Stimulated activated CD4-positive, alpha-beta T cell treated with anti-CD3 and anti-CD28 coated beads, Interleukin-4, amount 100 ng/mL, for 1 hour (primary cell): ENCODE measurements at places on chromosomes 1 and 21.

DNA sequence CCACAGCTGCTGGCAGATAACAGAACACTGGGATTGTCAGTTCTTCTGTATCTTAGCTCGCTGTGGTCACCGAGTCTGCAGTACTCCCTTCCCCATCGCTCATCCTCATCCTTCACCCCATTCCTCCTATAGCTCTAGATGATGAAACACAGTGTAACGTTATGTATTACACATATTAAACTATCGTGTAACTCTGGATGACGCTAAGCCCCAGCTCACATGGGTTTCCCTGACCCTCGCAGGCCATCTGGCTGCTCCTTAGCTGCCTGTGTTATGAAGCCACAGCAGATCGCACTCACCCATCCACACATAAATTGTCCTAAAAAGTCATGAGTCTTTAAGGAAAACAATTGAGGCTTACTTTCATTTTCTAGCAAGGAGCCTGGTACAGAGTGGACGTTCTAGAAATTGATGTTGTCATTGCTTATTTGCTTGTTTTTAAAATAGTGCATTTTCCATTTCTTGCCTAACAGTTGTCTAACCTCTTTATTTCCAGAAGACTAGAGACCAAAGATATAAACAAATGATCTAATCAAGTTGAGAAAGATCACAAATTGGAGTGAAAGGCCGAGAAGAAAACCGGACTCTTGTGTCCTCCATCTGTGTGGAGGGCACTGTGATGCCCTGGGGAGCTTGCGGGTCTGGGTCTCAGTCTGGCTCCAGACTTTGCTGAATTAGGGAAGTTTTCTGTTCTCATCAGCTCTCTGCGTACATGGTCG is 24.3 kb upstream of the PCP4 start:
- no peak for DNase-seq

DNA sequence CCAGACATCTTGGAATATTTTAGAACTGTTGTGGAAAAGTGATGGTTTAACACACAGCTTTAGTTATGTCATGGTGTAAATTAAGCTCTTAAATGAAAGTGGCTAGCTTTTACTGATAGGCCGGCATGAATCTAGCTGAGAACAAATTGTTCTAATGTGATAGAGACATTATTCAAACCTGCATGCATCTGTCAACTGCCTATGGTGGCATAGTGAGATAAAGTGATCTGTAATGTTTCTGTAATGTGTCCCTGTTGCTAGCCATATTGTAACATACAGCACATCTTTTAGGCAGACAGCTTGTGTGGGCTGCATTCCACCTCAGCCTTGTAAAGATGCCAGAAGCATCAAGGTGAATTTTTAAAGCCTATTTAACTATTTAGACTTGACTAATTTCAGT is 16.0 kb downstream of the LRIG2 start:
- no peak for DNase-seq

DNA sequence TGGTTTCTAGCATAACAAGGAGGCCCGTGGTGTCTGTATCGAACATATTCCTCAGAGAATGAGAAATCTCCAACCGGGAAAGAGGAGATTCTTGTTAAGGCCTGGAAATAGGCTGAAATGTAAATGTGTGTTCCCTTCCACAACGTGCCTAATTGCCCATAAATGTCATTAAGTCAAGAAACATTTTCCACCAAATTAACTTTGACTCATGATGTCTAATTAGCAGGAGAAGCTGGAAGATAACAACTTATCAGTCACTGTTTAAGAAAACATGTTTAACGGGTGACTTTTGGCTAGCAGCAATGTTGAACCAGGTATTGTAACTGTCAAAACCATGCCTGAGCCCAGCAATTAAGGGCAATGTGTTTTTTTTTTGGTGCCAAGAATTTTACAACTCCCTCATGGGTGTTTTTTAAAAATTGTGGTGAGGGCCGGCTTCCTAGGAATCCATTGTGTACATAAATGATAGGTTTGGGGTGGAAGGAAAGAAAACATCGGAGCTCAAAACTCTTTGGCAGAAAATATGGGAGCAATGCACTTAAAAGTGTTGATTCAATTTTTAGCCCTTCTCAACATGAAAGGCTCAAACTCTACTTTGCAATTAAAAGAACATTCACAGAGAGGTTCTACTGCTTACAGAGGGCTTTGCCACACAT is 67.0 kb downstream of the OLIG1 start:
- no peak for DNase-seq

DNA sequence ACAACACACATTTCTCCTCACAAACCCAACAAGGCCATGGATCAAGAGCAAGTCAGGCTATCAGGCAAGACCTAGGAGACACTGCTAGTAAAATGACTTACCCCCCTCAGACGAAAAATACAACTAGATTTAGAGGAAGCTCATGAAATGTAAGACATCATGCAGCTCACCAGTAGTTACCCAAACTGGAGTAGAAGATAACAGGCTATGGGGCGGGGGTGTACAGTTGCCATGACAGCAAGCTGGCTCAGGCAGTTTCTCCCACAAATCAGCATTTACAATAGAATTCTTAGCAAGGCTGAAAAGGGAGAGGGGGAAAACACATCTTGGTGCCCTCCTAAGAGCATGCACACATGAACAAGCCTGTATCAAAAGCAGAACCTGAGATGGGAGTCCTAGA is 13.9 kb downstream of the TPM3 start:
- DNase-seq: peak; percentile 31

DNA sequence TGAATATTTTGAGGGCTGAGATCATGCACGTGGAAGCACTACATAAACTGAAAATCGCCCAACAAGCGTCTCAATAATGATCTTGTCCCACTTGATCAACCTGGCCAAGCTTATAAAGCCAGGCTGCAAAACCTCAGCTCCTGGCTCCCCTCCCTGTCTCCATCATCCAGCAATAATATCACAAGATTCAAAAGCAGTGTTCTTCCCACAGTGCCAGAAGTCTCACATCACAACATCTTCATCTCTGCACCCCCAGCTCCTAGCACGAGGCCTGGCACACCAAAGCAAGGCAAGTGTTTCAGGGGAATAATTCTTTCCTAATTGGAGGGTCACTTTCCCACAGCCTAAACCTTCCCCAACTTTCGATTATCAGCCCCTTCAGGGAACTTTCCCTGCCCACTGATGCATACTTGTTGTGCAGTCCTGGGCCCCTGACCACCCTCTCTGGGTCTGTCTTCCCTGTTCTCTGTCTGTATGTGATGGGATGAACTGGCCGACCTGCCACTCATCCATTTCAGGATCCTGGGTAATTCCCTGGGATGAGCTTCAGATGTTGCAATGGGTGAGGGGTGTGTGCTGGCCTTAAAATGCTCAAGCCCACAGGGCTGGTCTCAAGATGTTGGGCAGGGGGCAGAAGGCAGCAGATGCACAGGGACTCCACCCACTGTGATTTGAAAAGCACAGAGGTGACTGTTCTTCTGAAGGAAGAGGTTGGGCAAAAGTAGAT is 129.0 kb downstream of the DMRTB1 start:
- no peak for DNase-seq

GRCh38 chr1:21175670-21176581 is 771 bp downstream of the EIF4G3 start:
- DNase-seq: peak; percentile 52

- DNase-seq: no peak
Observed at GRCh38 chr21:34535886-34536285, 23.9 kb upstream of the KCNE1 start.

DNA sequence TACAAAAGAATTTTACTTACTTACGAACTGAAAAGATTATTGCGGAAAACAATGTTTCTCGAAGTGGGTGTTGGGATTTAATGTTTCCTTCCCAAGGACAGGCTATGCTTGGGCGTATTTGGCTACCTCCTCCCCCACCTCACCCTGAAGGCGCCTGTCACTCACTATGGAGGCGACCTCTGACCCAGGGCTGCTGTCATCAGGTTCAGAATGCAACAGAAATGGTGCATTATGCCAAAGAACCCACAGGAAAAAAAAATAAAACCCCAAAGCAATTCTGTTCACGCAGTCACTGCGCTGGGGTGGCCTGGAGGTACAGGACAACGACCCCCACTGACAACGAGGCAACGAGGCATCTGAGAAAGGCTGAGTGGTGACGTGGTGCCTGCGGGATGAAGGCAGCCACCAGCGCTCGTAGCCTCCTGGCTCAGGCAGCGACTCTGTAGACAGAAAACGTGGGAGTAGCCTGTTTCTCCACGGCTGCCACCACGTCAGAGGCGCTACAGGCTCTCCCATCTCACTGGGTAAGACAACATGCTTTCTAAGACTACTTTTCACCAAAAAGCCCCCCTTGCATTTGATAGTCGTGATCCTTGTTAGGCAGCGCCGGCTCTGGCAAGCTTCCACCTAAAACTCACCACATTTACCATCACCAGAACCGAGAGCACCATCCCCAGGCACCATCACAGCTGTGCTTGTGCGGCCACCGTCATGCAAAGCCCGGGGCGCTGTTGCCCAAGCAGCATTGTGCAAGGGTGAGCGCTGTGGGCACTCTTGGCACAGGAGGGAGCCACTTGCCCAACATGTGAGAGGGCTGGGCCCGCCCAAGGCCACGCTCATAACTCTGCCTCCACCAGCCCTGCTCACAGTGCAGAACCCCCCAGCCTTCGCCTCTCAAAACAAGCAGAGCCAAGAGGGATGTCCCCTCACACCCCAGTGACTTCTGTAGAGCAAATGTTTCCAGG is 14.3 kb downstream of the NADK start:
- no peak for DNase-seq

- no peak for DNase-seq
Observed at GRCh38 chr21:40129809-40130208, 262.6 kb downstream of the PCP4 start.

GRCh38 chr1:247445526-247446356 is 12.2 kb downstream of the OR2B11 start:
- DNase-seq: no peak

DNA sequence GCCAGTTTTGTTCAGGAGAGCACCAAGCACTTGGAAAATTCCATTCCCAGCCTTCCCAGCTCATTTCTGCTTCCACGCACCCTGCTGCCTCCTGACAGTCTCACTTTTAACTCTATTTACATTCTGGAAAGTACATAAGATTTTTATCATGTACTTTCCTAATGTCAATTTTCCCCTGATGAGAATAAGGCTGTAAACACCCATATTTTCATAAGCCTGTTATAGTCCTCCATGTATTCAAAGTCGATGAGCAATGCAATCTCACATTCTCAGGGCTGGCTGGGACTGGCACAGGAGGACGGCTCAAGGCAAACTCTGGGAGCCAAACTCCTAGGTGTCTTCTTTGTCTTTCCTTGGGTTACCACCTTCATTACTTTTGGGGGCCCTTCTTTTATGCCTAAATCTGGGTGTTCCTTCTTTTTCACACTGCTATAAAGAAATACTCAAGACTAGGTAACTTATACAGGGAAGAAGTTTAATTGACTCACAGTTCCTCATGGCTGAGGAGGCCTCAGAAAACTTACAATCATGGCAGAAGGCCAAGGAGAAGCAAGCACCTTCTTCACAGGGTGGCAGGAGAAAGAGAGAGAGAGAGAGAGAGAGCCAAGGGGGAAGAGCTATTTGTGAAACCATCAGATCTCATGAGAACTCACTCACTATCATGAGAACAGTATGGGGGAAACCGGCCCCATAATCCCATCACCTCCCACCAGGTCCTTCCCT is 94.6 kb downstream of the IGSF21 start:
- no peak for DNase-seq

- peak; percentile 21 for DNase-seq
Observed at GRCh38 chr1:117664314-117664713, 58.5 kb downstream of the TENT5C start.
